ENCODE measurements at places on chromosomes 1 and 21. TPM values are rescaled to one million over a fixed set of nuclear protein-coding genes. Genes with fewer than 3 reads are reported as not detected.

The SYT11 gene
- total RNA-seq = 29.9 TPM

The CC2D1B gene
- total RNA-seq = 22.8 TPM

The DIO1 gene
- total RNA-seq = not detected

The OR2L5 gene
- total RNA-seq = not detected

The ADCY10 gene
- total RNA-seq = under 0.01 TPM

The C4BPB gene
- total RNA-seq = 0.28 TPM

The ADIPOR1 gene
- 83.7 TPM for total RNA-seq

The MIXL1 gene
- not detected for total RNA-seq

The ATAD3C gene
- under 0.01 TPM for total RNA-seq

Measured in endothelial cell of coronary artery (primary cell).